Left ventricle myocardium superior (tissue), 1 donor: ENCODE measurements at places on chromosomes 7 and 10. TPM values are rescaled to one million over a fixed set of nuclear protein-coding genes. Genes with fewer than 3 reads are reported as not detected.

DNA sequence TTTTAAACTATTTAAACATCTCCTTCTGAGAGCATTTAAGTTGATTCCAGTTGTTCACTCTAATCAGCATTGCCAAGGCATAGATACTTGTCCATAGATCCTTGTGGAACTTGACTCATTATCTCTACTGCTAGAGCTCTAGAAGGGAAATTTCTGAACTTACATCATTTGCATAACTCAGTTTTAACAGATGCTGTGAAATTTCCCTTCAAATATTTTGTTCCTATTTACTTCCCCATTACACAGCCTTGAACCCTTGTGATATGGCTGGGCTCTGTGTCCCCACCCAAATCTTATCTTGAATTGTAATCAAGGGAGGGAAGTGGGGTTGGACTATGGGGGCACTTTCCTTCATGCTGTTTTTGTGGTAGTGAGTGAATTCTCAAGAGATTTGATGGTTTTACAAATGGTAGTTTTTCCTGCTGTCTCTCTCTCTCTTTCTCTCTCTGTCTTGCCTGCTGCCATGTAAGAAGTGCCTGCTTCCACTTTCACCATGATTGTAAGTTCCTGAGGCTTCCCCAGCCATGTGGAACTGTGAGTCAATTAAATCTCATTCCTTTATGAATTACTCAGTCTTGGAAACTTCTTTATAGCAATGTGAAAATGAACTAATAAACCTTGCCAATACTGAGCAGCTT, 25.4 kb downstream of the INSIG1 start:
- no peak for DNase-seq

- no peak for DNase-seq
Measured at GRCh38 chr7:99677648-99678045, 2.1 kb downstream of the CYP3A5 start.

DNA sequence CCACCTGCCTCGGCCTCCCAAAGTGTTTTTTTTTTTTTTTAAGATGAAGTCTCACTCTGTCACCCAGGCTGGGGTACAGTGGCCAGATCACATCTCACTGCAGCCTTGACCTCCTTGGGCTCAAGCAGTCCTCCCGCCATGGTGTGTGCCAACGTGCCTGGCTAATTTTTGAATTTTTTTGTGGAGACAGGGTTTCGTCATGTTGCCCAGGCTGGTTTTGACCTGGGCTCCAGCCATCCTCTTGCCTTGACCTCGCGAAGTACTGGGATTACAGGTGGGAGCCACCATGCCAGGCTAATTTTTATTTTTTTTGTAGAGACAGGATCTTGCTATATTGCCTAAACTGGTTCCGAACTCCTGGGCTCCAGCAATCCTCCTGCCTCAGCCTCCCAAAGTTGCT, 9.0 kb upstream of the MLXIPL start:
- no peak for DNase-seq

DNA sequence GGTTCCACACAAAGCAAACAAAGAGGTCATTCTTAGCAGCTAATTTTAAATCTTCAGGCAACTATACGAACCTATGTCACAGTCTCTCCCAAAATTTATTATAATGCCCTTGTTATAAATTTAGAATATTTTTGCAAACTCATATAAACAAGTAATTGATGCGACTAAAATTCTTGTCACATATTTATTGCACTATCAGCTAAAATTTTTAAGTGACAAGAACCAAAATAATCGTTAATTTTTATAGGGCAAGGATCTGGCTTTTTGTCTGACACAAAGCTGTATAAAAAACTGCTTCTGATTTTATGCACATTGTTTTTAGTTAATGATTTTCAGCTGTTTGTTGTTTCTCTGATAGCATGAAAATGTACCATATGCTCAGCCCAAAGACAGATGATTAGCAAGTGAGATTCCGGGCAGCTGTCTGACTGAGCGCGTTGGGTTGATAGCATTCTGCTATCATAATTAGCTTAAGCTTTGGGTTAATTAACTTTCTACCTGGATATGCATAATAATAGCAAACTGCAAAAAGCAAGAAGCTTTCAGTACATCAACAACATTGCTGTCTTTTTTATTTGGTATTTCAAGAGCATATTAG, 136.0 kb downstream of the MGMT start:
- no peak for DNase-seq

The FOXI2 gene
- total RNA-seq = not detected
